ENCODE measurements at places on chromosomes 6 and 20. TPM values are rescaled to one million over a fixed set of nuclear protein-coding genes. Genes with fewer than 3 reads are reported as not detected.

SOX12 gene
- total RNA-seq = 63.0 TPM

CGA gene
- total RNA-seq = not detected

- no peak overlapping the region for H3K27ac ChIP-seq
- DNase-seq = no peak
- H3K36me3 ChIP-seq = no peaks in the 10 kb centered on the region
- no peaks in the 10 kb centered on the region for H3K4me1 ChIP-seq
- H3K4me3 ChIP-seq = no peak overlapping the region
These were observed 69.2 kb upstream of the TXNDC5 start for GRCh38 chr6:7979831-7980230.

DNA sequence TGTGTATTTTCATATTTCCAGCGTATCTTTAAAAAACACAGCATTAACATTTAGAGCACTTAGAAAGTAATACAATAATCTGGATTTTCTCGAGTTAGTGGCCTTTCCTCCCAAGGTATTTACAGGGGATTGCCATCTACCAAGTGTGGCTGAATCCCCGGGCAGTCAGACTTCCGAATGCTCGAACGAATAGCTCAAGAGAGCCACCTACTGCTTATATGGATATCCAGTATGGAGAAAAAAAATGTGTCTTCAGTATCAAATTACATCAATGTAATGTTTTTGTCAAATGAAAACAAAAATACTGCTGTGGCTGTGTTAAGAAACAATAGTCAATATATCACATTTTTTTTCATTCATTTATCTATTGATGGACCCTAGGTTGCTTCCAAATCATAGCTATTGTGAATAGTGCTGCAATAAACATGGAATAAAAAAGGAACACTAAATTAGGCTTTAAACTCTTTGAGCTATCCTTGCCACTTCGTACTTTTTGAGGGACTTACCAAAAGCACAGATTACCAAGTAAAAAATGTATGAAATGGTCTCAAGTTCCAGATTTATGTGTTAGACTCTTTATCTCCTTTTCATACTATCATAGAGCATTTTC, 654.5 kb upstream of the PTCHD4 start:
- H3K27me3 ChIP-seq = no peaks in the 10 kb centered on the region
- peaks cover 8% of the 10 kb centered on the region for H3K4me1 ChIP-seq
- no peaks in the 10 kb centered on the region for H3K36me3 ChIP-seq
- H3K27ac ChIP-seq = no peak overlapping the region

GRCh38 chr20:13149371-13150105, 71.5 kb upstream of the ISM1 start:
- H3K36me3 ChIP-seq = no peaks in the 10 kb centered on the region
- no peaks in the 10 kb centered on the region for H3K4me1 ChIP-seq
- H3K4me3 ChIP-seq = no peak overlapping the region
- H3K27ac ChIP-seq = no peak overlapping the region
- no peaks in the 10 kb centered on the region for H3K27me3 ChIP-seq
